ENCODE measurements at places on chromosomes 6 and 20. TPM values are rescaled to one million over a fixed set of nuclear protein-coding genes. Genes with fewer than 3 reads are reported as not detected.

The TMEM200A gene
- total RNA-seq, result not detected

The SMLR1 gene
- 1.1 TPM for total RNA-seq

The RGS19 gene
- total RNA-seq, result 47.6 TPM

The IL17A gene
- not detected for total RNA-seq

The YTHDF1 gene
- 26.9 TPM for total RNA-seq

The BPIFB2 gene
- total RNA-seq, result not detected

The TBXT gene
- total RNA-seq, result not detected

The BEND6 gene
- total RNA-seq, result 7.7 TPM

The GJA10 gene
- not detected for total RNA-seq

The SLC22A23 gene
- total RNA-seq, result 10.1 TPM

The KCNQ5 gene
- total RNA-seq, result 0.27 TPM

The TNNC2 gene
- not detected for total RNA-seq

DNA sequence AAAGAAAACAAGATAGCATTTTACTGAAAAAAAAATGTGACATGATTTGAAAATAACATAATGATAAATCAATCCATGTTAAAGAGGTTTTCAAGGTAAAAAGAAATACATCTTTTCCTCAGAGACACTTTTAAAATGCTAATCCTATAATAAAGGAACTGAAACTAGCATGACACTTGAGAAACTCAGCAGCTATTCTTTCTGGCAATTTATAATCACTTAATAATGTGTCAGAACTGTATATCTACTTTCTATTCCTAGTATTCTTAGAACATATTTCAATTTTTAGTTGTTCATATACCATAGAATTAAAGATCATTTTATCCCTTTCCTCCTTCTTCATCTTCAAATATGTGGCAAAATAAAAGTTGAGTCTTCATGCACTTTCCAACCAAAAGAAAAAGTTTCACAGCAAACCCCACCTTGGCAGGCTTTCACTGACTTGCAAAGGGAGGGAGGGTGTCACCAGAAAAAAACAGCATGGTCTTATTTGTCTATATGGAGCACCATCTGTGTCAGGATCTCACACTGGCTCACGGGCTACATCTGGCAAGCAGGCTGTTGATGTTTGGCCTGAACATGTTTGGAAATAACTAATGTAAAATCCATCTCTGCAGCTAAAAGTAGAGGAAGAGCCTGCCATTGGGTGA is 48.5 kb downstream of the FHL5 start:
- no peak for DNase-seq

DNA sequence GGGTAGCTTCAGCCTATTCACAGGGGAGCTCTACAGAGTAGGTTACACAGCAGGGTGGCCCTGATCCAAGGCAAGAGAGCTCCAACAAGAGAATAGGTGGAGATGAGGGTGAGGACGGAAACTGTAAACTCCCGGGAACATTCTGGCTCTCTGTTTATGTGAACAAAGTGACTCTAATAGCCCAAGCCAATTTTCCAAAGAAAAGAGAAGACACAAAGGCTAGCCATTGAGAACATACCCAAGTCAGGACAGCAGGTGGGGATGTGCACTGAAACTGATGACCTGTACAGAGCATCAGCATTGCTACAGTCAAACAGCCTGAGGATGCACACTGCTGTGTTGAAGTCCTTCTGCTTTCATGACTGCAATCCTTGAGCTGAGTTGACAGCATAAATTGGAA is 136.0 kb upstream of the TOP1 start:
- no peak for DNase-seq

- no peak for DNase-seq
These were observed 24.7 kb upstream of the ELMO2 start for GRCh38 chr20:46430921-46431712.

GRCh38 chr6:139533573-139534471 is 159.4 kb upstream of the CITED2 start:
- peak; percentile 86 for DNase-seq

GRCh38 chr6:42688281-42688680 is 34.1 kb downstream of the PRPH2 start:
- no peak for DNase-seq

DNA sequence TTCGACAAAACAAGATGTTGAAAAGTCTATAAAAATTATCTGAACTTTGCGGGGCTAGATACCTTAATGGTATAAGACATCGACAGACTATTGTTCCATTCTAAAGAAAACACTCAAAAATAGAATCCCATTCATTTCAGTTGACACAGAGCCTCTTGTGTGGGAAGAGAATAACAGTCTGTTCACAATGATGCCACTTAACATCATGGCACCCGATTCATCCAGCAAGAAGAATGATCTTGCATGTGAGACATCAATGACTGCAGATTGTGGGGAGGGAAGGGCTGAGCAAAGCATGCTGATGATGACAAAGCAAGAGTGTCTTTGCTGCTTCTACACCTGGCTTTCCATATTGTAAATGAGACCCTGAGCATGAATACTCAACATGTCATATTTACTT is 49.7 kb upstream of the ARMH2 start:
- no peak for DNase-seq

- no peak for DNase-seq
These were observed 41.7 kb downstream of the ASCC3 start for GRCh38 chr6:100839419-100839818.

DNA sequence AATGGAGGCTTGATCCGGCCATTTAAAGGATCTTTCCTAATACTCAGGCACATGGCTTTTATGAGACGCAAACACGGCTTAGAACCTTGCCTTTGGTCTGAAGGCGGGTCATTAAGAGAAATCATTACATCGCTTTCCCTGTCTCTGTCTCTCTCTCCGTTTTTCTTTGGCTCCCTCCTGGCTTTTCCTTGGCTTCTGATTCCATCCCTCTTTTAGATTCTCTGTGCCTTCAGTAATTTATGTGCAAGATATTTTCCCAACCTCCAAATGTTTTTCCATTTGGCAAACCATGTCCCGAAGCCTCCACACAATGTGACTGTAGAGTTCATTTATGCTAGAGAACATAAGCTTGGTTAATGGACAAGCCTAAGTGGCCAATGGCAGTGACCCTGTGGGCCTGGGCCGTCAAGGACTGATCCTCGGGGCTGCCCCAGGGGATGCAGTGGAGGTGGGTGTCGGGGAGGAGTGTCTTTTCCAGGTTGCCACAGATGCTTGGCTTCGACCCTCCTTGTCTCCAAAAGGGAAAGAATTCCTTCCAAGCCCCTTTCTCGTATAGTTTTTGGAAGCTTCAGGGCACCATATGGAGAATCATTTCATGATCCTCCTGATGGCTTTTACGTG is 157.0 kb downstream of the SCML4 start:
- DNase-seq, result no peak

GRCh38 chr6:44422531-44422930 is 35.0 kb downstream of the CDC5L start:
- DNase-seq, result no peak

- DNase-seq, result no peak
These were observed 11.5 kb downstream of the TPD52L2 start for GRCh38 chr20:63876489-63877036.

DNA sequence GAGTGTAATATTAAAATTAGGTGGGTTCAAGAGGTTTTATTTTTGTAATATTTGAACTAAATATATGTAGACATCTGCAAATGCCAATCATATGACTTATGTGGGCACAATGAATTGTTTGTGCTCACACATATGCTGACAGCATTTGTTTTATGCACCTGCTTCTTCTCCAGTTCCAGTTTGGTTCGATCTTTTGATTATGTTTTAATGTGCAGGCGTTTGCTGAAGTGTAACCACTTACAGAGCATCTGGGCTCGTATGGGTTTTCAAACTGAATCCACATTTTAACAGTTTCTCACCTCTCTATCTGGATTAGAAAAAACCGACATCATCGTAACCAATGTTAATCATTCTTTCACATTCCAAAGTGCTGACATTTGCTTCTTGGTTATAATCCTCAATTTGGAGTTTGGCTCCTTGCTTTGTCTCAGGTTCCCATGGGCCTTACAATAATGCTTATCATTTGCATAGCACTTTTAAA is 129.1 kb upstream of the SPACA1 start:
- DNase-seq, result no peak

- DNase-seq, result peak; percentile 67
These were observed 92.1 kb downstream of the TASP1 start for GRCh38 chr20:13546497-13547131.

DNA sequence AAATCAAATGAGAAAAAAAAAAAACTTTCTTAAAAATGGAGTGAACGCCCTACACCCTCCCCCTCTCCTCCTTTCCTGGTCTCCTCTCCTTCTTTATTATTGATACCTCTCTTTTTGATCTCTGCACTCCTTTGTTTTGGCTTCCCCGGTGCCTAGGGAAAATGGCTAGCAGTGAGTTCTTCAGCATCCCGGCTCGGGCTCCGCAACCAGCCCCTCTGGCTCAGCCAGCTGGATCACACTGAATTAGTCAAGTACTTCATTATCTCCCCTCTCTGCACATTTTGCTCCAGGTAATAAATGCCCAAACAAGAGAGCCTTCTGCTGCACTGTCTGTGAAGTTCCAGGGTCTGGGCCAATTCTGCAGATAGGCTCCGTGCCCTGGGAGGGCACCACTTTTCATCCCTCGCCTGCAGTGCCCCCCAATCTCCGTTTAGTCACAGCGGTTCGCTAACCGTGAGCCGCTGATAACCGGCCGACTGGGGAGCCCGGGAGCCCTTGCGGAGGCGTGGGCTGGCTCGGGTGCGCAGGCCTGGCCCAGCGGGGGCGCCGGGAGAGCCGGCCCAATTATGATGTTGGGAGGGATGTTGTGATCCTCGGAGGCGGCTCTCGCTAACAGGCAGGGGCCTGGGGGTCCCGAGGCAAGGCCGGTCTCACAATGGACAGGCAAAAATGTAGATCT is 301.9 kb downstream of the TFAP2A start:
- DNase-seq, result no peak

DNA sequence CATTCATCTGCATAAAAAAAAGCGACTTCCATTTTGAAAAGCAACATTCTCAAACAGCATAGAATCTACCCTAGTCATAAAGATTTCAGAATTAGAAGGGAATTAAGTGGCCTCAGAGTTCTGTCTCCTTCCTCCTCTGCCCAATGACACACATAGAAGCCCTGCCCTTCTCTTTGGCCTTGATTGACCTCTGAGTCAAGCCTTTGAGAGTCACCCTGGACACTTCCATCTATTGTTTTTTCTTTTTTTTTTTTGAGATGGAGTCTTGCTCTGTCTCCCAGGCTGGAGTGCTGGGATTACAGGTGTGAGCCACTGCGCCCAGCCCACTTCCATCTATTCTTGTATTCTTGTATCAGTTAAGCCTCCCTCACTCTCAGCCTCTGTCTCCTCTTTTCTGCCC is 44.8 kb upstream of the CTNNBL1 start:
- no peak for DNase-seq

DNA sequence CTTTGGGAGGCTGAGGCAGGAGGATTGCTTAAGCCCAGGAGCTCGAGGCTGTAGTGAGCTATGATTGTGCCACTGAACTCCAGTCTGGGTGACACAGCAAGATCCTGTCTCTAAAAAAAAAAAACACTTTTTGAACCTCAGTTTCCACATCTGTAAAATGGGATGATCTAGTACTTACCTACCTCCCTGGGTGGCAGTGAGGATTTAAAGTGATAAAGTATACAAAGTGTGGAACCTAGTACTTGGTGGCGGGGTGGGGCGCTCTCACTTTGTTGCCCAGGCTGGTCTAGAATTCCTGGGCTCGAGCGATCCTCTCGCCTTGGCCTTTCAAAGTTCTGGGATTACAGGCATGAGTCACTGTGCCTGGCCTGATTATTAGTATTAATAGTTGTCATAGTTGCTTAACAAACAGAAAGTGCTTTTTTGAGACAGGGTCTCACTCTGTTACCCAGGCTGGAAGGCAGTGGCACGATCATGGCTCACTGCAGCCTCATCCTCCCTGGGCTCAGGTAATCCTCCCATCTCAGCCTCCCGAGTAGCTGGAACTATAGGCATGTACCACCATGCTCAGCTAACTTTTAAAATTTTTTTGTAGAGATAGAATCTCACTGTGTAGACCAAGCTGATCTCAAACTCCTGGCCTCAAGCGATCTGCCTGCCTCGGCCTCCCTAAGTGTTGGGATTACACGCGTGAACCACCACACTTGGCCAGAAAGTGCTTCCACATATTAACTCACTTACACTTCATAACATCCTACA is 7.0 kb upstream of the PLTP start:
- DNase-seq, result no peak

DNA sequence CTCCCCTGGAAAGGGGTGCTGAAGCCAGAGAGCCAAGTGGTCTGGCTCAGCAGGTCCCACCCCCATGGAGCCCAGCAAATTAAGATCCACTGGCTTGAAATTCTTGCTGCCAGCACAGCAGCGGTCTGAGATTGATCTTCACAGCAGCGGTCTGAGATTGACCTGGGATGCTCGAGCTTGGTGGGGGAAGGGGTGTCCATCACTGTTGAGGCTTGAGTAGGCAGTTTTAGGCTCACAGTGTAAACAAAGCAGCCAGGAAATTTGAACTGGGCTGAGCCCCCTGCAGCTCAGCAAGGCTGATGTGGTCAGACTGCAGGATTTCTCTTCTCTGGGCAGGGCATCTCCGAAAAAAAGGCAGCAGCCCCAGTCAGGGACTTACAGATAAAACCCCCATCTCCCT is 41.3 kb upstream of the B3GAT2 start:
- no peak for DNase-seq

GRCh38 chr6:97963193-97963592 is 680.2 kb upstream of the MMS22L start:
- no peak for DNase-seq

DNA sequence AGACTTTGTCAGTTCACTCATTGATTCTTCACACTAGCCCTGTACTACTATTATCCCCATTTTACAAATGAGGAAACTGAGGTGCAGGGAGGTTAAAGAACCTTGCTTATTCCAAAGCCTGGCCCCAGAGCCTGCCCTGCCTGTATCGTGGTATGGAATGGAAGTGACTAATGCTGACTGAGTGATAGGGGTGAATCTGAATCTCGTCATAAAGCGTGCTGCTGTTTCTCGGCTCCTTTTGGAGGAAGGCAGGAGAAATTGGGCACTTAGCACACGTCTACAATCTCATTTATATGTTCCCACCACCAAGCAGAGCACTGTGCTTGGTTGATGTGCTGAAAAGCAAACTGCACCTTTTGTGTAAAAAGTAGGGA is 17.1 kb downstream of the GFRA4 start:
- no peak for DNase-seq

GRCh38 chr20:19855416-19855815 is 97.4 kb downstream of the RIN2 start:
- no peak for DNase-seq

GRCh38 chr6:111605100-111605751 is 452 bp downstream of the TRAF3IP2 start:
- peak; percentile 29 for DNase-seq

- DNase-seq, result no peak
These were observed 23.6 kb downstream of the CDS2 start for GRCh38 chr20:5150226-5151076.

DNA sequence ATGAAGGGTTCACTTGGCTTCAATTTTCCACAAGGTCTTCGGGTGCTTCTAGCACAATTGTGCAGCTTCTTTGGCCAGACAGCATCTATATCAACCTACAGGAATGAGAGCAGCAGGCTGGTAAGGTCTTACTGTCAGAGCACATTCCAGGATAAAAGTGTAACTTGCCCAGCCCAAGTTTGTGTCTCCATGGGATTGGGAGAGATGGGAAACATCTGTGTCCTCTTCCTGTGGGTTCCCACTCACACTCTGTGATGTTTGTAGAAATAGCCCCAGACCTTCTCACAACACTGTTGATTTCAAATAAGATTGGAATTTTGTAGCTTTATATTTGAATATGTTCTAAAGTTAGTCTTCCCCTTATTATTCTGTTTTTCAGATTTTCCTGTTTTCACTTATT is 83.4 kb upstream of the RGS17 start:
- DNase-seq, result no peak

- DNase-seq, result no peak
These were observed 109.0 kb downstream of the MCHR2 start for GRCh38 chr6:99885051-99885450.

GRCh38 chr6:115468272-115469005 is 592.3 kb downstream of the FRK start:
- no peak for DNase-seq

Measured in Caki2 (cell line).